GM12878 (cell line): ENCODE measurements at places on chromosomes 6 and 20.
A peak's percentile ranks its signal among the peaks of the same experiment; 100 is the strongest.

DNA sequence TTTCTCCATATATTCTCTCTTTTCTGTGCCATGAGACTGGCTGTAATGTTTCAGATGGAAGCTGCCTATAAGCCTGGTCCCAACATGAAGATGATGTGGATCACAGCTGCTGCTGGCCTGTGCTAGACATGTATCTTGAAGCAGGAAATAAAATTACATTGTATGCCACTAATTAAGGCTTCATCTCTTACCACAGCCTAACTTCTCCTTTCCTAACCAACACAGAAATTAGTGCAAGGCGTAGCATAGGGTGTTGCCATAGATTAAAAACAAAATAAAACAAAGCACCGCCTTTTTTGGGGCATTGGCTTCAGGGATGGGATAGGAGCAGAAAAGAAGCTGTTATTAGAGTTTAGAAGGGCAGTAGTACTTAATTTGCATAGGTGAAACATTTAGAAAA is 4.7 kb upstream of the SLC17A4 start:
- no peak for DNase-seq

DNA sequence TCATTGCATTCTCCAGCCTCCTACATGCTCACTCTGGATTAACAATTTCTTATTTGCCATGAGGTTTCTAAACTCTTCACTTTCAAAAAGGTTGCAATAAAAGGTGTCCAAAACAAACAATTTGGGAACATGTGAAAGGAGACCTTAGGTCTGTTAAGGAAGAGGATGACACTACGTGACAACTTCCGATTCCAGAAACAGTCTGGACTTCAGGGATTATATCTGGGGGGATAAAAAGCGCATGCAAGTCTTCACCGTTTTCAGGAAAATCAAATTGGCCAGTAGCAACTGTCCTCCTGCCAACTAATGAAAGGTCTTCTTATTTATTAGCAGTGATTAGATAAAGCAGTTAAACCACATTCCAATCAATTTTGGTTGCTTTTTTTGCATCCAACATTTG is 1.8 kb downstream of the ZDHHC14 start:
- DNase-seq, result no peak

GRCh38 chr6:79536585-79536953 is 661 bp downstream of the LCA5 start:
- no peak for DNase-seq

- no peak for DNase-seq
Measured at GRCh38 chr6:69422475-69422874, 374.3 kb downstream of the LMBRD1 start.

- DNase-seq, result peak; percentile 37
Measured at GRCh38 chr20:62952373-62952967, at the start of gene SLC17A9. SLC17A9 (plus strand) TSS chr20:62952709; CDS start chr20:62952831, 122 bp downstream.

DNA sequence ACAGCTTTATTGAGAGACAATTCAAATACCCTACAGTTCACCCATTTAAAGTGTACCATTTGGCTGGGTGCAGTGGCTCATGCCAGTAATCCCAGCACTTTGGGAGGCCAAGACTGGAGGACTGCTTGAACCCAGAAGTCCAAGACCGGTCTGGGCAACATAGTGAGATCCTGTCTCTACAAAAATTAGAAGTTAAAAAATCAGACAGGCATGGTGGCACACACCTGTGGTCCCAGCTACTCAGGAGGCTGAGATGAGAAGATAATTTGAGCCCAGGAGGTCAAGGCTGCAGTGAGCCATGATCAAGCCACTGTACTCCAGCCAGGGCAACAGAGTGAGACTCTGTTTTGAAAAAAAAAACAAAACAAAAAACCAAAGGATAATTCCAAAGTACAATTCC is 8.9 kb downstream of the CAPN11 start:
- DNase-seq, result no peak

DNA sequence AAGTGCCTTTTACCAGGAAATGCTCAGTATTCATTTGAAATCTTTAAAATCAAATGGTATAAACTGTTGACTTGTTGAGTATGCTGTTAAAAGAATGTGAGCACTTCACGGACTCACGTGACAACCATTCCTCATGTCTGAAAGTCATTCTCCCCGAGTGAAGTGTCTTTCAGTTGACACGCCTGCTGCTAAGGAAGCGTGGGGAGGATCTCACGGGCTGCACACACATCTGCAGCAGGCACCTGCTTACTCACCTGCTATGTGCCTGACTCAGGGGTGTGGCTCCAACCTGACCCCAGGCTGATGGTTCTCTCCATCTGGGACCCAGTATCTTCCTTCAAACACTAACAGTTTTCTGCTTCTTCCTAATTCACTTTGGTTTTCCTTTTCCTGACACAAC is 32.7 kb downstream of the WDR27 start:
- DNase-seq, result no peak

- no peak for DNase-seq
Measured at GRCh38 chr20:51660672-51661608, 107.2 kb downstream of the ATP9A start.

GRCh38 chr6:22147921-22148776 is 148.7 kb downstream of the PRL start:
- DNase-seq, result no peak

- no peak for DNase-seq
Measured at GRCh38 chr20:23027721-23028120, 7.4 kb upstream of the SSTR4 start.

GRCh38 chr6:129632172-129632613 is 77.8 kb downstream of the ARHGAP18 start:
- DNase-seq, result no peak

DNA sequence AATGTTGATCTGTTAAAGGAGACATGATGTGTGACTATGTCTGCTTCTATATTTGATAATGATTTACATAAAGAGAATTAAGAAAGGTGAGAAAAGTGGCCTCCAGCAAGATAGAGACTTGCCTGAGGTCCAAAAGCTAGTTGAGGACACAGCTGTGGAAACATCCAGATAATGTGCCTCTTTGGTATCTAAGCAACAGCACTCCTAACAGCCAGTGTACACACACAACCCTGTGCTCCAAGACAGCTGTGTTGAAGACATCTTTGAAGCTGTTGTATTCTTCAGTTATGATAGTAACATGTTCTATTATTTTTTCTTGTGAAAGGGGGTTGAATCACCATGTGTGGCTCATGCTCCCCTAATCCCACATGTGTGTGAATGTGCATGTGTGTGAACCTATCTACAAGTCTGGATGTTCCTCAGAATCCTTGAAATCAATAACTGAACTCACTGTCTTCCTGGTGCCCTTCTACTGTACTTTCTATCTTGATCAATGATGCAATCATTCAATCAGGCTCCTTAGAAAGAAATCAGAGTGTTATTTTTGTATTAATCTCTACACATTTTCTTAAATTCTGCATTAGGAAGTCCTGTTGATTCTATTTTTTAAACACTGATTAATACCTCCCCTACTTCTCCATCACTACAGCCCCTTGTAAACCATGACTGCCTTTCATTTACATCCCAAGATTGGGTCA is 116.7 kb upstream of the SSTR4 start:
- no peak for DNase-seq

DNA sequence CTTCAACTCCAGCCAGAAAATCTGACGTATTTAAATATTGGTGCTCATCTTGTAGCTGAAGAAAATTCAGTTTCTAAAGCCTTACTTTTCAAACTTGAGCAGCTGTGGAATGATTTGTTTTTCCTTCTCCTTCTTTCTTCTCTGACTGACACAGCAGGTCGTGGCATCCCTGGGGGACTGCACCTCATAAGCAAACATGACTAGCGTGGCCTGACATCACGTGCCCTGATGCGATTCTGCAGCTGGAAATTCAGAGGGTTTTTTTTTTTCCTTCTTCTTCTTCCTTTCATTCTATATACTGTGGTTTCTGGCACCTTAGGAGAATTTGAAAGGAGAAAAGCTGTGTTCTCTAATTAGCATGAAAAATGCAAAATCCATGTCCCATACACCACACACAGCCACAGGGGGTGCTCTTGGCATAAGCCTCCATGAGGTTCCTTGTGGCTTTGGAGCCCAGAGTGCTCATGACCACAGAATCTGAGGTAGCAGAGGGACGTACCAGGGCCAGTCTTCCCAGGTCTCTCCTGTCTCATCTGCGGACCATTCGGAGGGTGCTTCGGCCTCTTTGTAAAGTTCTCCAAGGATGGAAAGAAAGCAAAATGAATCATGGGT is 258.5 kb upstream of the CDH4 start:
- DNase-seq, result no peak

- DNase-seq, result no peak
Measured at GRCh38 chr6:98092331-98092730, 742.0 kb upstream of the POU3F2 start.

DNA sequence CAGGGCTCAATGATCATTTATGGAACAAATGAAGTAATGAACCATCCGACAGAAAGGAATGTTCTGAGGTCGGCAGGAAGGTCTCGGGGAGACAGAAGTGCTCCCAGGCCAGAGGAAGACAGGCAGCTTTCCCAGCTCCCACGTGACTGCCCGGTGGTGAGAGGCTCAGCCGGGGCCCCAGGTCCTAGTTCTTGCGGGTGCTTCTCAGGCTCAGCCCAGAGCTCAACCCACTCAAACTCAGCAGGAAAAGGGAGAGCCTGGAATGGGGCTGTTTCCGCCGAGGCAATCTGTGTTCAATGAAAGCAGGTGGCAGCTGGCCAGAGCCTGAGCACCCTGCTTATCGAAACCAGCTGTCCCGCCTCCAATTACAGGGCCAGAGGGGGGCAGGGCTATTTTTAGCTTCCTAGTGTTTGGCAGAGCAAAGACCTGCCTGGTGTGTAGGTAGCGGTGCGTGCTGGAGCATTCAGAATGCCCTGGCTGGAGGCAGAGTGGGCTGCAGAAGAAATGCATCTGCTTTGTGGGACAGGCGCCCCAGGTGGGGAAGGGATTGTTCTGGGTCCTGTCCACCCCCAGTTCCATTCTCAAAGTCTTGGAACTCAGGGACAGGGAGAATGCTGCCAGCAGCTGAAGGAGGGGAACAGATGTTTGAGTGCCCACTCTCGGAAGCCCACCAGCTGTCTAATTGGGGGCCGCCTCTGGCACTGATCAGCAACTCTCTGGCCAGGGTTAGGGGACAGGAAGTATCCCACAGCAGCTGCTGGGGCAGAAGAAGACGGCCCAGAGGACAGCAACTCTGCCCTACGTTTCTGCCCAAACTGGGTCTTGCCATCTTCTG is 145.1 kb downstream of the PREX1 start:
- DNase-seq, result no peak

- DNase-seq, result no peak
Measured at GRCh38 chr20:10250902-10251301, 32.3 kb downstream of the SNAP25 start.

GRCh38 chr20:12175538-12175937 is 257.8 kb downstream of the BTBD3 start:
- DNase-seq, result no peak

DNA sequence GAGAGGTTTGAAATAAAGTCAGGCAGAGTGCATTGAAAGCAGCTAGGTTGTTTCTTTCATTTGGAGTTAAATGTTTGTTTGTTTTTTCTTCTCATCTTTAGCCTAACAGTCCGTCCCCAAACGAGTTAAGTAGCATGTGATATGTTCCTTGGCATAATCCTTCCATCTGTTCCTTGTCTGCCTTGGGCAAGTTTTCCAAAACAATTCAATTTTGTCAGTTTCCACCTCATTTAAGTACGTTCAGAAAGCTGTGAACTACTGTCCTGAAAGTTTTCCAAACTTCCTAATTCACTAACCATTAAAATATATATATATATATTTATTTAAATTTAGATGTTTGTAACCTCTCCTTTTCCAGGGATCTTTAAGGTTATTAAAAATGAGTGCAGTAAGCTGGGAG is 61.8 kb upstream of the HDAC2 start:
- no peak for DNase-seq

DNA sequence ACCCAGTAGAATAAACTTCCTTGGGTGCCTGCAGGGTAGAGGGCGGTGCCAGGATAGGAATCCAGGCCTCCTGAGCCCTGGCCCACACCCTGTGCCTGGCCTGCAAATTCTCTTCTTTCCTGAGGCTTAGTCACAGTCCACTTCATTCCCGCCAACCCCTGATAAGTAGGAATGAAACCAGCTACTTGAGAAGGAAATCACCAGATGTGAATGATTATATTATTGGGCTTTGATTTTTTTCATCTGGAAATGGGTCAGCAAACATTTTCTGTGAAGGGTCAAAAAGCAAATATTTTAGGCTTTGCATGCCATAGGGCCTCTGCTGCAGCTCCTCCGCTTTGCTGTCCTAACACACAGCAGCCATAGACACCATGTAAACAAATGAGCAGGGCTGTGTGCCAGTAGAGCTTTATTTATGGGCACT is 50.2 kb downstream of the STK35 start:
- no peak for DNase-seq

DNA sequence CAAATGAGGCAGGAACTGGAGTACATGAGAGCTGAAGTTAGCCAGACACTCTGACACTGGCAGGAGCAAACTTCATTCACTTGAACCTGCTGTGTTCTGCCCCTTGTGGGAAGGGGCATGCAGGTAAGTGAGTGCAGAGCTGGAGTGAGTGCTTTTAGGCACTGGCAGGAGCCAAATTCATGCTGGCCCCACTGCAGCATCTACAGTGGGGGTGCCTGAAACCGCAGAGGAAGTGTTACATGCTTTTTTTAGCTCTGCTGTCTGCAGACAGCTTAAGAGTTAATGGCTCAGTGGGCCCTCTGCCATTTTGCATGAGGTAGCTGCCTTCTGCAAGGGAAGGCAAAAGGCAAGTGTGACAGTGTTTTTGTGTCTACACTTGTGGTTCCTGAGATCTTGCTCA is 167.9 kb upstream of the SYNCRIP start:
- DNase-seq, result no peak

GRCh38 chr6:26275663-26276062 is 89.3 kb upstream of the BTN3A2 start:
- no peak for DNase-seq

DNA sequence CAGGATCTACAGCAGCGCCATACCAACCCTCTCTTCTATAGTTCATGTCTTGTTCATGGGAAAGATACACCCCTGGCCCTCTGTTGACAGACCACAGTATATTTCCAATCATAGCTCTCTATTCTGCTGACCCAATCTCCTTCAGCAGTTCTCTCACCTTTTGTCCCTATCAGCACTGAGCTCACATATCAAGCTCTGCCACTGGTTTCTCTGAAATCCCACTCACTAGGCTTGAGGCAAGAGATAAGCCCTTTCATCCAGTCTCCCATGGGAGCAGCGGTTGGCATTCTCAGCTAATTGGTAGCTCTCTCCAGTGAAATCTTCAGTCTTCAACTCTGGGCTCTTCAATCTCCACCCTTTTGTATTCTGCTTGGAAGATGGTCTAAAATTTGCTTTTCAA is 313.4 kb downstream of the GJA1 start:
- DNase-seq, result no peak

GRCh38 chr20:62733891-62734290 is 25.3 kb downstream of the NTSR1 start:
- no peak for DNase-seq

GRCh38 chr6:2369606-2370005 is 124.2 kb upstream of the GMDS start:
- DNase-seq, result no peak

DNA sequence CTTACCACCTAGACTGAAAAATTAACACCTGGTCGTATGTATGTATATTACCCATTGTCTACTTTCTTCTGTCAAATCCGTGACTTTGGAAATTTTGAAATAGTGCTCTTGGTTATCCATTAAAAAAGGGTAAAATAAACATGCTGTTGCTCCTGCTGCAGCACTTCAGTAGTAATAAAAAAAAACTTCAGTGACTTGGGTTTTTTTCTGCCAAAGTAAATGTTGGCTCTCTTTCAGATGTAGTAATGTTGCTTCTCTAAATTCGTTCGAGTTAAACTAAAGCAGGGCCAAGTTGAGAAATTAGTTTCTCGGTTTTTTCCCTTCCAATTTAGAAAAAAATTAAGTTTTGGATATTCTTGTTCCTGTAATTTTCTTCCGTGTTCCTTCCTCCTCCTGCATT is 34.2 kb downstream of the JARID2 start:
- no peak for DNase-seq
